ENCODE measurements at places on chromosomes 13 and 19.

DNA sequence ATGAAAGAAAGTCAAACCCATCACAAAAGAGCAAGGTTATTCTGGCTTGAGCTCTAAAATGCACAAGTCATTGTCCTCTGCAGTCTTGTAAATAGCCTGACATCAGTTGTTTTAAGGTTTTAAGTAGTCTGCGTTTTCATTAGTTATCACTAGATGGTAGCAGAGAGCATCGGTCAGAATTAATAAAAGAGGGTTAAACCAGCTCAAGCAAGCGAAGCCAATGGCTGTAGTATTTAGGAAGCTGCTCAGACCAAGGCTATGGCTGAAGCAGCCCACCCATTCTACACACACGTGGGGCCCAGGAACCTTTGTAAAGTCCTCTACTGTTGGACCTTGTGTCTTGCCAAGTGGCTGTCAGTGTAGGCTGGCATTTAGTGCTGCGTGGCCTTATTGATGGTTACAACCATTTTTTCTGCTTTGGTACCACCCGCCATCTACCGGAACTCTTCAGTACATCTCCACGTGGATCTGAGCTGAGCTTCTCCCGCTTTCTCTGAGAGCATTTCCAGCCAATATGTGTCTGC lies 13.3 kb upstream of the ZNF57 start:
- peak; percentile 80 for DNase-seq

DNA sequence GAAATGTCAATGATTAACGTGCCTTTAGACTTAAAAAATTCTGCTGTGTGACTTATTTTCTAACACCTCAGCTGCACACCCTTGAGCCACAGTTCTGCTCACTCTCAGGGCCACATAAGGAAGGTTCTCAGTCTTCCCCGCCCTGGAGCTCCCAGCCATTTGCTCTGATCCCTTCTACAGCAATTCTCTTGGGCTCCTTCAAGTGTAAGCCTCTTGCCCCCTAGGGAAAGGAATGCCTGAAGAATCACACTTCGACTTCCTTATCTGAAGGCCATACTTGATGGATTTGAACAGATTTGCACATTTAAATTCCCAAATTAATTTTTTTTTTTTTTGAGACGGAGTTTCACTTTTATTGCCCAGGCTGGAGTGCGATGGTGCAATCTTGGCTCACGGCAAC lies 44.2 kb downstream of the RASA3 start:
- DNase-seq: no peak

DNA sequence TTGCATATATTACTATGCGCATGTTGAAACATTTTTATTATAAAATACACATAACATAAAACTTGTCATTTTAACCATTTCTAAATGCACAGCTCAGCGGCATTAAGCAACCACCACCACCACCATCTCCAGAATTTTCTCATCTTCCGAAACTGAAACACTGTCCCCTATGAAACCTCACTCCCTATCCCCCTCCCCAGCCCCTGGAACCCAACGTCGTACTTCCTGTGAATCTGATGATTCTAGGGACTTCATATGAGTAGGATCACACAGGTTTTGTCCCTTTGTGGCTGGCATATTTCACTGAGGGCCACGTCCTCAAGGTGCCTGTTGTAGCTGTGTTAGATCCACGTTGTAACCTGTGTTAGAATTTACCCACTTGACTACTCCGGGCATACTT lies 716 bp upstream of the MAP2K2 start:
- no peak for DNase-seq

GRCh38 chr19:58021541-58022282 lies 12.1 kb upstream of the ZSCAN1 start:
- DNase-seq: peak; percentile 73

- peak; percentile 40 for DNase-seq
These were observed 117.9 kb downstream of the EFNB2 start for GRCh38 chr13:106417467-106418110.

DNA sequence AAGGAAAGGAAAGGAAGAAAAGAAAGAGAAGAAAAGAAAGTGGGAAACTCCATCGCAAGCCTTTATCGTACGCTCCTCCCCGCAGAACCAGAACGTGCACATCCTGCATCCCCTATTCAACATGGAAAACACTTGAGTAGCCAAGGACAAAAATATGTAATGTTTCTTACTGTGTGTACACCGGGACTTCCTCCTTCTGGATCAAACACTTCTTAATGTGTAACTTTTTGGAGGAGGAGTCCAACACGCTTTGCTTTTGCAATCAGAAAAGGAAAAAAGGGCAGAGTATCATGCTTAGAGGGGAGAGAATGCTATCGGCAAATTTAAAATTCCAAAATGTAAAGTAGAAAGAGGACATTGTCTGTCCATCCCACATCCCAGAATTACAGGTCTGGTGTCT lies 7.8 kb upstream of the SHFL start:
- no peak for DNase-seq

DNA sequence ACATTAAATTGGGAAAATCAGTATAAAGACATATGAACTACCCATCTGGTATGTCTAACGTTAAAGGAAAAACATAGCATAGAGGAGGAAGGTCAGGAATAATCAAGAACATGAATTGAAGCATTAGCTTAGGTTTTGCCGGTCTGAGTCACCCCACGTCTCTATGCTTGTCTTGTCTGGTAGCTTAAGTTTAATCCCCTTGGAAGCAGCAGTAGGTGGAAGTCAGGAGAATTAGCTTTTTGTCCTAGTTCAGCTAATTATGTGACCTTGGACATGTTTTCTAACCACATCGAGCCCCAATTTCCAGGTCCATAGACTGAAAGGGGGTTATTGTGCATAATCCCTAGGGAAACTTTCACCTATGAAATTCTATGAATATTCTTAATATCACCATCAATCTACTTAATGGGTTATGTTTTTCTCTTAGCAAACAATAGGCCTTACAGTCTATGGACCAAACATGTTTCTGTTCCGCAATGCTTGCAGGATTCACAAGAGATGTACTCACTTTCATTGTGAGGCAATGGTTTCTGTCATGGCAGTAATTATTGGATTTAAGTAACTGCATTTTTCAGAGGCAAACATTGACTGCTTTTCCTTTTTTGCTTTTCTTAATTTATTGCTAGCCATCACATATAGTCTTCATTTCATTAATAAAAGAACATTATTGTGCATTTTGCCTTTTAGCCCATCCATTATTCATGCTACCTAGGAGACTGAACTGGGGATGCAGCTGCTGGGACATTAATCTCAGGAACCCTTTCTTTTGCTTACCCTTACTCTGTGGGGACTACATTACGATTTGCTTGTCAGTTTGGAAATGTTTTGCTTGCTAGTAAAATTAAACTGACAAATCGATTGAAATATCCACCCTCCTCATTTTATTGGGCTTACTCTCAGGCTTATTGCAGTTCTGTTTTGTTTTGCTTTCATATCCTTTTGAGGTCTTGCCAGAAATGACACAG lies 304.8 kb upstream of the MAB21L1 start:
- DNase-seq: no peak

Measured in GM23248 (cell line).